Right forelimb (tissue), 1 donor: ENCODE measurements at places on chromosomes 12 and 14.

GRCh38 chr14:77488558-77488957, 10.1 kb downstream of the ISM2 start:
- DNase-seq = no peak

- no peak for DNase-seq
Observed at GRCh38 chr12:61188801-61189595, 1071.2 kb upstream of the USP15 start.

GRCh38 chr14:34678306-34678705, 36.1 kb downstream of the CFL2 start:
- no peak for DNase-seq

DNA sequence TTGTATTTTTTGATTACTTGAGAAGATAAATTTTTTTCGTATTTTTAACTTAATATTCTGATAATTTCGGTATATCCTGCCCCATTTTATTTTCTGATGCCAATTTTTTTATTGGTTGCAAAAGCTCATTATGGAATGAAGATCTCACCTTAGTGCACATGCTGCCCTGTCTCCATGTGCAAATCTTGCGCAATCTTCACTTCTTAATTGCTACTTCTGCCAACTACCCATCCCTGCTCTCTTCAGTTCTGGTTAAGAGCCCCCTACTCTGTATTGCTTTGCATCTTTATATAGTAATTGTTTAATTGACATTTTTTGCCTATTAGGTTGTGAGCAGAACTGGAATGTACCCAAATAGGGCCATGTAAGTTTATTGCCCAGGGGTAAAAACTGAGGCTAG, 20.5 kb upstream of the LRRK2 start:
- DNase-seq = no peak

- no peak for DNase-seq
Observed at GRCh38 chr14:101477648-101478047, 83.6 kb upstream of the DIO3 start.

DNA sequence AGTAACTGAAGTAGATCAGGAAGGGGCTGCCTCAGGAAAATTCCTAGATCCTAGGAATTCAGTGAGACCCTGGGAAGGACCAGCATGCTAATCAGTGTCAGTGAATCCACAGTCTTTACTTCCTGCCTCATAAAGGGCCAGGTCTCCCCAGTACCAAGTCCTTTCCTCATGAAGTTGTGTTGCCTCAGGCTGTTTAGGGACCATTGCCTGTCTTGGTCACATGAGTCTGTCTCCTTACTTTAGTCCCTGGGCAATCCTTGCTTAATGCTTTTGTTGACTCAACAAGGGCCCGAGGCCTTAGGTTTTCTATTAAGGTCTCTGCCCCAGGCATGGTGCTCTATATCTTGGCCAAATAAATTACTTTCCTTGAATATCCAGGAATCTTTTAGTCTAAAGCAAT, 16.1 kb upstream of the ATF1 start:
- DNase-seq = no peak

DNA sequence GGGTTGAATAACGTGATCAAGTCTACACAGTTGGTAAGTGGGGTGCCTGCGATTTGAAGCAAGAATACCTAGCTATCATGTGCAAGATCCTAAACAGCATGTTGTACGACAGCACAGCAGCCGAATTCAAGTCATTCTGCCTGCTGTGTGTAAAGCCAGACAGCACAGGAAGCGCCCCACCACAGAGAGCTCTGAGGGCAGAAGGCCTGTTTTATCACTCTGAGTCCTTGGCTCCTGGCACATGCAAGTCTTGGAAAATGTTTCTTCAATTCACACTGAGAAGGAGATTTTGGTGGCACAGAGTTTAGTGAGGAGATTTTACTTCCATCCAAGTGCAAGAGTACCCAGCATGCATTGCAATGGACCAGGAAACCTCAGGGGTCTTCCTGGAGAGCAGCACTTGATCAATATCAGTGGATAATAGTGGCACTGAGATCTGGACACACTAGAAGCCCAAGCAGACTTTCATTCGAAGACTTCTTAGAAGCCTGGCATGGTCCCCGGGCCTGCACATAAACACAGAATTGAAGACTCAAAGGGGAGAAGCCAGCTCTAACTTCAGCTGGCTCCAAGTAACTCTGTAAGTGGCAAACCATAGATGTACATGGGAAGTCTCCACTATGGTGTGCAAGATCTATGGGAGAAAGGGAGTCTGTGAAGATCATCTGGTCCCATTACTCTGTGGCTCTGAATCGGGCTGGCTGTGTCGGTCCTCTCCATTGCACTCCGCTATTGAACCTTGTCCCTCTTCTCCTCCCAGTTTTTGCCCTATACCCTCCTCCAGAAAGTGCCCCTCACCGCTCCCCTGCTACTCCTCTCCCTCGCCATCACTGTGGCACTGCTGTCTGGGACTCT, 1.5 kb upstream of the KRT1 start:
- DNase-seq = no peak

- no peak for DNase-seq
Observed at GRCh38 chr12:130394906-130395305, 57.2 kb downstream of the PIWIL1 start.
